ENCODE measurements at places on chromosomes 3 and 15. TPM values are rescaled to one million over a fixed set of nuclear protein-coding genes. Genes with fewer than 3 reads are reported as not detected.

The IL20RB gene
- 0.79 TPM for total RNA-seq

The METTL6 gene
- 18.6 TPM for total RNA-seq

The POLG gene
- total RNA-seq, result 72.4 TPM

The RPL35A gene
- 721 TPM for total RNA-seq

The LRRC3B gene
- 0.19 TPM for total RNA-seq

The ARGFX gene
- total RNA-seq, result not detected

The PGBD4 gene
- 1.8 TPM for total RNA-seq

The TRAIP gene
- 1.9 TPM for total RNA-seq

The PPM1L gene
- total RNA-seq, result 13.8 TPM

The MESP2 gene
- 0.47 TPM for total RNA-seq

The PRR20G gene
- not detected for total RNA-seq

The WNT7A gene
- total RNA-seq, result 3.3 TPM

The EOMES gene
- total RNA-seq, result 1.3 TPM

The GOLGA8K gene
- total RNA-seq, result 1.6 TPM

The IL12A gene
- 0.22 TPM for total RNA-seq

The TICRR gene
- total RNA-seq, result 0.25 TPM

The DUT gene
- total RNA-seq, result 85.6 TPM

The CORO2B gene
- total RNA-seq, result 7.9 TPM

The PRSS50 gene
- total RNA-seq, result 0.35 TPM

The TMEM207 gene
- not detected for total RNA-seq

The MYRIP gene
- 6.6 TPM for total RNA-seq

The TMEM108 gene
- 0.91 TPM for total RNA-seq

The ASB14 gene
- not detected for total RNA-seq

The SCN11A gene
- 0.25 TPM for total RNA-seq

The SNTN gene
- total RNA-seq, result not detected

The CCDC191 gene
- 11.7 TPM for total RNA-seq

Measured in kidney (tissue), 22 donors.